ENCODE measurements at places on chromosomes 4 and X.

DNA sequence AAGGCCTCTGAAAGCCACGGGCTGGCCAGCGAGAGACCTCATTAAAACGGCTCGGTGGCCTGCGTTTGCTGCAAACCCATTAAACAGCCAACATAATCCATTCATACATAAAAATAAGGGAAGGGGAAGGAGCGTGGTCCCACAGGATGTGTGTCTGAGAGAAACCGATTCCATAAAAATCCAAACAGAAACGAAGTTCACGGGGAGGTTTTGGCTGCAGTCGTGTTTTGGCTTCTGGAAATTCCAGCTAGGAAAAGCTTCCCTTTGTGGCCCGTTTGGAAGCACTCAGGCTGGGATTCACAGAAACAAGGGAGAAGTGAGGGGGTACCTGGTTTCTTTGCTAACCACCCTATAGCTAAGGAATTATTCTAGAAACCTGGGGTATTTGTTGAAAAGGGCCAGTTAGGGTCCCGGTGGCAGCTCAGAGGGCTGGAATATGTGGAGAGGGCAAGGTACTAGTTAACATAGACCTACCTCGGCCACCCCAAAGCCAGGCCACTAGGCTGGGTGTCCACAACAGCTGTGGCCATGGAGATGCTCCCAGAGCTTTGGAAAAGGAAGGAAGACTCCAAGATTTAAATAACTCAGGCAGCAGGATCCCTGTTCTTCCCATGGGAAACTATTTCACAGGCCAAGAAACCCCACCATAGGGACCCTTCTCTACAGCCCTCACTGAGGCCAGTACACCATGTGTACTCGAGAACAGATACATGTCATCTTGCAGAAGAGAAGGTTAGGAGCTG, 166.8 kb downstream of the BCOR start:
- H3K4me1 ChIP-seq = no peaks in the 10 kb centered on the region
- H3K27me3 ChIP-seq = peaks cover 4% of the 10 kb centered on the region
- no peak for DNase-seq
- H3K27ac ChIP-seq = no peak overlapping the region
- H3K36me3 ChIP-seq = no peaks in the 10 kb centered on the region
- no peak overlapping the region for H3K4me3 ChIP-seq

- no peak overlapping the region for H3K4me3 ChIP-seq
- H3K27ac ChIP-seq = no peak overlapping the region
- no peaks in the 10 kb centered on the region for H3K36me3 ChIP-seq
These were observed 353.6 kb upstream of the RPS6KA3 start for GRCh38 chrX:20620306-20620705.

- H3K27ac ChIP-seq = no peak overlapping the region
- H3K4me3 ChIP-seq = no peak overlapping the region
- no peaks in the 10 kb centered on the region for H3K27me3 ChIP-seq
- DNase-seq = no peak
- H3K4me1 ChIP-seq = no peaks in the 10 kb centered on the region
- H3K36me3 ChIP-seq = no peaks in the 10 kb centered on the region
These were observed 10.3 kb upstream of the FRMPD4 start for GRCh38 chrX:12128017-12128416.

DNA sequence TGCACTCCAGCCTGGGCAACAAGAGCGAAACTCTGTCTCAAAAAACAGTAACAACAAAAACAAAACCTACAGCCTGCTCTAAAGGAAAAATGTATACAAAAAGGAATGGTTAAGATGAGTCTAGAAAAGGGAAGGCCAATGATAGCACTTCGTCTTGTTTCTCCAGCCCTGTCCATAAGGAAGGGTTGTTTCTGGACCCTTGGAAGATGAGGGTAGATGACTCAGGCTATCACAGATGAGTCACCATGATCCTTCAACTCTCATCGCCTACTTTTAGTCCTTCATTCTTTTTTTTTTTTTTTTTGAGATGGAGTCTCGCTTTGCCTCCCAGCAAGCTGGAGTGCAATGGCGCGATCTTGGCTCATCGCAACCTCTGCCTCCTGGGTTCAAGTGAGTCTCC, 8.8 kb downstream of the PLA2G12A start:
- H3K4me1 ChIP-seq = no peaks in the 10 kb centered on the region
- peaks cover 19% of the 10 kb centered on the region for H3K36me3 ChIP-seq
- no peaks in the 10 kb centered on the region for H3K27me3 ChIP-seq
- no peak overlapping the region for H3K27ac ChIP-seq

DNA sequence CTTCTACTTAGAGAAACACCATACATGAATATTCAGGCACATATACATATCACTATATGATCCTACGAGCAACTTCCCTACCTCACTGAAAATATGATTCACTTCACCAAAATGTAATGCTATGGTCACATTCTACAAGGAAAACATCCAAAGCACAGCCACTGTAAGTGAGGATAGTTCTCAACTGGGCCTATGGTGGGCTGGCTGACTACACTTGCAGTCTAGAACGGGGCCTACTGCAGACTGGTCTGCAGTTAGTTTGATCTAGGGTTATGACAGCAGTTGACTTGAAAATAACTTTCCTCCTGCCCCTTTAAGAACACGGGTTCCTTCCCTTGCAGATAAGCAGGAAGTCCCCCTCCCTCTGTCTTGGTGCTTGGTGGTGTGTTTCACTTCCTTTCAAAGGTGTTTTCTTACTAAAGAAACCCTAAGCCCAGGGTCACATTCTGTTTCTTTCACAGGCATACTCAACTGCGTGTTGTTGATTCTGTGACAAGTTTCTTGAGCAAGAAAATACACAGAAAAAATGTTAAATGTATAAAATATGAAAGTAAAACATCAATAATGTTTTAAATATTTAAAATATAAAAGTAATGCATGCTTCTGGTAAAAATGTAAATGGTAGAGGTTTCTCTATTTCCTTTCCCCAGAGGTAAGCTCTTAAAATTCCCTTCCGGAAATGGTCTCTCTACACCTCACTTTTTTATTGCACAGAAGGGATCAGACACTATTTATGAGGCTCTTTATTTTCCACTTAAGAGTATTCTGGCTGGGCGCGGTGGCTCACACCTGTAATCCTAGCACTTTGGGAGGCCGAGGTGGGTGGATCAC, 18.0 kb upstream of the TMSB4X start:
- peak overlapping the region; percentile 99 for H3K27ac ChIP-seq
- H3K4me1 ChIP-seq = peaks cover 79% of the 10 kb centered on the region
- no peaks in the 10 kb centered on the region for H3K36me3 ChIP-seq
- H3K27me3 ChIP-seq = no peaks in the 10 kb centered on the region
- H3K4me3 ChIP-seq = peak overlapping the region; percentile 86
- DNase-seq = peak; percentile 58

GRCh38 chr4:61385256-61385655, 185.1 kb downstream of the ADGRL3 start:
- no peak for DNase-seq
- no peaks in the 10 kb centered on the region for H3K27me3 ChIP-seq
- no peaks in the 10 kb centered on the region for H3K4me1 ChIP-seq
- H3K4me3 ChIP-seq = no peak overlapping the region
- H3K27ac ChIP-seq = no peak overlapping the region
- H3K36me3 ChIP-seq = no peaks in the 10 kb centered on the region

DNA sequence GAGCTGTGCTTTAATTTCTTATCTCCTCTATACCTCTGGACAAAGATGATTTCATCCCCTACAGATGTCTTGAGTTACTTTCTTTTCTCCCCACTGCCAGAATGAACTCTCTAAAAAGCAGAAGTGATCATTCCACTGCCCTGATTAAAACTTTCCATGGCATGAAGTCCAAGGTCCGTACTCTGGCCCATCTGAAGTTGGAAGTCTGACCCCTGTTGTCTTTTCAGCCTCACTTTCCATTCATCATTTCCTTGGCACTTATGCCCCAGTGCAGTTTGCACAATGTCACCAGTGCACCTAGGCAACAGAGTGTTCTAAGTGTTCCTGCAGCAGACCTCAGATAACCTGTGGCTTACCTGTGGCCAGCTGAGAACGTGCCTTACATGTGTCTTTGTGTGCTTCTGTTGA, 242.4 kb downstream of the FRAS1 start:
- H3K27me3 ChIP-seq = peaks cover 7% of the 10 kb centered on the region
- DNase-seq = no peak
- no peak overlapping the region for H3K27ac ChIP-seq
- peaks cover 12% of the 10 kb centered on the region for H3K4me1 ChIP-seq

DNA sequence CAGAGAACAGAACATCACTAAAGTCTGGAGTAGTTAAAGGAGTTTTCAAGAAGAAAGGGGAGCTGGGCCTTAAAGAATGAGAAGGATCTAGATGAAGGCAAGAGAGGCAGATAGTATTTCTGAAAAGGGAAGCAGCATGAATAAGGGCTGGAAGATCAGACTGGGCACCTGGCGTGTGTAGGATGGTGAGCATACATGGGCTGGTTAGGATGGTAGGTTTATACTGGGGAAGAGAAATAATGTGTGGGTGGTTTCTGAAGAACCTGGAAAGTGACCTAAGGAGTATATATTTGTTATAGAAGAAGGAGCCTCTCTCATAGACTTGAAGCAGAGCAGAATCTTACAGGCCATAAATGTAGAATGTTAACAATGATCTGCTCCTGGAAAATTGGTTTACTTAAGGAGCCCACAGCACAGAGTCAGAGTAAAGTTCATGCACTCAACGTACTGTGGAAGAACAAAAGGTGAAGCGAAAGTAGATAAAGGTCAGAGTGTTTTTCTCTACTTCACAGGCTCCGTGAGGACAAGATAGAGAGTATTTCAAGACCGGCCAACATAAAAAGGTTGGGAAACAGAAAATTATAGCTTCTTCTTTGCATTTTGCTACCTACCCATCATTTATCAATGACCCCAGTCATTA, 35.8 kb downstream of the MBNL3 start:
- no peaks in the 10 kb centered on the region for H3K27me3 ChIP-seq
- no peaks in the 10 kb centered on the region for H3K4me1 ChIP-seq
- DNase-seq = no peak
- H3K27ac ChIP-seq = no peak overlapping the region
- H3K4me3 ChIP-seq = no peak overlapping the region

DNA sequence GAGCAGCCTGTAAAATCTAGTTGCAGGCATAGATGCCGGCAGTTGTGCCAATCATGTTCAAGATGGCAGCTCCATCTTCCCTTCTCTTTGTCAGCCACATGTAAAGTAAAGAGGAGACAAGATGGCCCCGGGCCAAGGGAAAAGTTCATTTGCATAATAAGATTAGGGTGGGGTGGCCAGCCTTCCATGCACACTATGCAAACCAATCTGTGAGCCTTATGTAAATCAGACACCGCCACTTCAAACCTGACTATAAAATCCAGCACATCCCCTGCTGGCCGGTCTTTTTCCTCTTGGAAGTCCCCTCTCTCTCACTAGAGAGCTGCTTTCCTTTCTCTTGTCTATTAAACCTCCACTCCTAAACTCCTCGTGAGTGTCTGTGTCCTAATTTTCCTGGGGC, 78.9 kb upstream of the CBR4 start:
- no peaks in the 10 kb centered on the region for H3K36me3 ChIP-seq
- DNase-seq = no peak
- H3K27ac ChIP-seq = no peak overlapping the region
- no peaks in the 10 kb centered on the region for H3K27me3 ChIP-seq
- no peaks in the 10 kb centered on the region for H3K4me1 ChIP-seq

DNA sequence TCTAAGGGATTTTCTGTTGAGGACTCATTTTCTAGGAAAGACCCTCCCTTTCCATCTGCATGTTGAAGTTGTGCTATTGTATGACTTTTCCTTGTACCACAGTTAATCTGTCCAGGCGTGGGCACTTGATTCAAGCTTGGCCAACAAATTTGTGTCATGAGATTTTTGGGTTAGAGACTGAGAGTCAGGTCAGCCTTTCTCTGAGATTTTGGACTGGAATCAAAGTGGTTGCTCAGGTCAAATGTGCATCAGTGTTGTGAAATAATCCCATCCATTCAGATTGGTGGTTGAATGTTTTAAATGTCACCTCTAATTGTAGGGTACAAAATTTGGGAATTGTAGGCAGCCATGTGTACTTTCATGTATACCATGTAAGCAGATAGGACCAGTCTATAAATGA, 545.2 kb upstream of the IGFBP7 start:
- no peaks in the 10 kb centered on the region for H3K27me3 ChIP-seq
- H3K36me3 ChIP-seq = no peaks in the 10 kb centered on the region

DNA sequence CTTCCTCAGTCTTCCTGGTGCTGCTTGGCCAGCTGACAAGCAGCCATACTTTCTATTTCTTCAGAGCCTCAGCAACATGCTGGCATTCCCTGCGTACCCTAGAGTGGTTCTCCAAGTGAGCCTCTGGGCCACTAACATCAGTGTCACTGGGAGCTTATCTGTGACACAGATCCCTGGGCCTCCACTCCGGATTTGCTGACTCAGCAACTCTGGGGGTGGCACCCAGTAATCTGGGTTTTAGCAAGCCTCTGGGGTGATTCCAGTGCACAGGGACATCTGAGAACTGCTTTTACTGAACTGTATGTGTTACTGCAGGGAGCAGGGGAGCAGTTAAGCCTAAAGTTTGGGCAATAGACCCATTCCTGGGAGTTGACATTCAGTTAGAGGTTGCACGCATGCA, 28.2 kb upstream of the HMGB3 start:
- no peak for DNase-seq
- peaks cover 5% of the 10 kb centered on the region for H3K27me3 ChIP-seq
- H3K4me1 ChIP-seq = no peaks in the 10 kb centered on the region
- H3K36me3 ChIP-seq = no peaks in the 10 kb centered on the region
- H3K27ac ChIP-seq = no peak overlapping the region
- no peak overlapping the region for H3K4me3 ChIP-seq

GRCh38 chrX:112071132-112071531, 11.4 kb downstream of the TRPC5 start:
- no peaks in the 10 kb centered on the region for H3K4me1 ChIP-seq
- no peak overlapping the region for H3K4me3 ChIP-seq
- no peak for DNase-seq

DNA sequence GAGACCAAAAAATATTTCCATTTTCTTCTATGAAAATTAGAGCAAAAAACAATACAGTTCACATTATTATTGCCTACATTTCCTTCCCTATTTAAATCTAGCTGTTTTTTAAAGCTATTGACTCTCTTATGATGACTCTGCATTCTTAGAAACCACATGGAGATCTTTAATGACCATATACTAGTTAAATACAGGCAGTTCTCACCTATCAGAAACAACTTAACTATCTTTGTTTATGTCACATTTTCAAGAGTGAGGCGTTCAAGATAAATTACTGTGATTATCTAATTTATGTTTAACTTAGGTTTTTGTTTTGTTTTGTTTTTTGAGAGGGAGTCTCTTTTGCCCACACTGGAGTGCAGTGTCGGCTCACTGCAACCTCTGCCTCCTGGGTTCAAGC, 3.0 kb downstream of the CISD2 start:
- H3K4me1 ChIP-seq = peaks cover 47% of the 10 kb centered on the region
- no peak overlapping the region for H3K27ac ChIP-seq
- H3K36me3 ChIP-seq = peaks cover 39% of the 10 kb centered on the region
- no peak overlapping the region for H3K4me3 ChIP-seq
- DNase-seq = no peak

GRCh38 chr4:147877308-147877771, 145.5 kb downstream of the ARHGAP10 start:
- peaks cover 4% of the 10 kb centered on the region for H3K36me3 ChIP-seq
- H3K4me3 ChIP-seq = no peak overlapping the region
- no peaks in the 10 kb centered on the region for H3K4me1 ChIP-seq
- no peak for DNase-seq
- peaks cover 1% of the 10 kb centered on the region for H3K27me3 ChIP-seq

GRCh38 chrX:46354481-46354880, 190.7 kb downstream of the ZNF674 start:
- no peak for DNase-seq
- H3K36me3 ChIP-seq = no peaks in the 10 kb centered on the region
- no peaks in the 10 kb centered on the region for H3K27me3 ChIP-seq
- H3K4me1 ChIP-seq = no peaks in the 10 kb centered on the region
- H3K27ac ChIP-seq = no peak overlapping the region

All from activated T-helper 1 cell treated with anti-CD3 and anti-CD28 coated beads, Interleukin-12 subunit alpha, Interleukin-12 subunit beta, Interleukin-2, Interleukin-4 antibody, amounts not matched to agents 30 ng/mL and 10 ng/mL and 1 ng/mL, durations not matched to agents 14 hours and 24 hours and 36 hours (primary cell).